ENCODE measurements at places on chromosomes 6 and 20.

DNA sequence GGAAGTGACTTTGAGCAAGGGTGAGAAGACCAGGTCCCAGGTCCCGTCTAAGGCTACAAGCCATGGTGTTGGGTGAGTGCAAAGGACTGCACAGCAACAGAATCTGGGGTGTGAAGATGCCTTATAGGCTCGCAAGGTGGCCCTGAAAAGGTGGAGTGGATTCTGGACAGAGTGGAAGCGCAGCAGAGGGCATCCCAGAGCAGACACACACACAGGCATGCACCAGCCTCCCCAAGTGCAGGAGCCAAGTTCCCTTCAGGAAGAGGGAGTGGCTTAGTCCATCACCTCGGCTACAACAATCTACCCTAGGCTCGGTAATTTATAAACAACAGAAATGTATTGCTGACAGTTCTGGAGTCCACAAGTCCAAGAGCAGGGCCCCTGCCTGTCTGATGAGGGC is 180.1 kb upstream of the PDE10A start:
- DNase-seq = no peak

DNA sequence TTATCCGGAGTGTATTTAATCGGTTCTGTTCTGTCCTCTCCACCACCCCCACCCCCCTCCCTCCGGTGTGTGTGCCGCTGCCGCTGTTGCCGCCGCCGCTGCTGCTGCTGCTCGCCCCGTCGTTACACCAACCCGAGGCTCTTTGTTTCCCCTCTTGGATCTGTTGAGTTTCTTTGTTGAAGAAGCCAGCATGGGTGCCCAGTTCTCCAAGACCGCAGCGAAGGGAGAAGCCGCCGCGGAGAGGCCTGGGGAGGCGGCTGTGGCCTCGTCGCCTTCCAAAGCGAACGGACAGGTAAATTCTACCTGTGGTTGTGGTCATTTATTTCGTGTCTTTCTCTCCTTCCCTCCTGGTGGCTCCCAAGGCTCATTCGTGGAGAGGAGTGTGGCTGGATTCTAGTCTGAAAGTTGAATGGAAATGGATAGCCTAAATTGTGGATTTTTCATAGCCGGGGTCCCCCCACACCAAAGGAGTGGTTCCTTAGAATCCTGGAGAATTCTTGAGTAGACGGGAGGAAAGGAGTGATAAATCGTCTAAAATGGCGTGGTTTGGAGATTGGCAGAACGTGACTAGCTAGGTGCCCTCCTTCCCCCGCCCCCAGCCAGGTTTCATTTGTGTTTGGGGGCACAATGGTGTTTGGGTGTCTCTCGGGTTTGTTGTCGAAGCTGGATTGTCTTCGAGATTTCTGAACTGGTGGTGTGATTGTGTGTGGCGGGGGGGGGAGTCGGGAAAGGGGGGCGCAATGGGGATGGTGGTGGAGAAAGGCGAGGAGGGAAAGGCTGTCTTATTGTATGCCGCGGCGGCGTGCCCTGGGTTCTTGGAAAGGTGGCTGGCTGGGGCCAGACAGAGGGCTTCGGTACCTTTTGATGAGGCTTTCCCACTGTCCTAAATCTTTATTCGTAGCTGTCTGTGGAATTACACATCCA is 673 bp downstream of the MARCKS start:
- DNase-seq = peak; percentile 29

GRCh38 chr6:145530454-145530853 is 204.9 kb downstream of the EPM2A start:
- no peak for DNase-seq

GRCh38 chr20:36270744-36271638 is 34.7 kb downstream of the AAR2 start:
- no peak for DNase-seq

DNA sequence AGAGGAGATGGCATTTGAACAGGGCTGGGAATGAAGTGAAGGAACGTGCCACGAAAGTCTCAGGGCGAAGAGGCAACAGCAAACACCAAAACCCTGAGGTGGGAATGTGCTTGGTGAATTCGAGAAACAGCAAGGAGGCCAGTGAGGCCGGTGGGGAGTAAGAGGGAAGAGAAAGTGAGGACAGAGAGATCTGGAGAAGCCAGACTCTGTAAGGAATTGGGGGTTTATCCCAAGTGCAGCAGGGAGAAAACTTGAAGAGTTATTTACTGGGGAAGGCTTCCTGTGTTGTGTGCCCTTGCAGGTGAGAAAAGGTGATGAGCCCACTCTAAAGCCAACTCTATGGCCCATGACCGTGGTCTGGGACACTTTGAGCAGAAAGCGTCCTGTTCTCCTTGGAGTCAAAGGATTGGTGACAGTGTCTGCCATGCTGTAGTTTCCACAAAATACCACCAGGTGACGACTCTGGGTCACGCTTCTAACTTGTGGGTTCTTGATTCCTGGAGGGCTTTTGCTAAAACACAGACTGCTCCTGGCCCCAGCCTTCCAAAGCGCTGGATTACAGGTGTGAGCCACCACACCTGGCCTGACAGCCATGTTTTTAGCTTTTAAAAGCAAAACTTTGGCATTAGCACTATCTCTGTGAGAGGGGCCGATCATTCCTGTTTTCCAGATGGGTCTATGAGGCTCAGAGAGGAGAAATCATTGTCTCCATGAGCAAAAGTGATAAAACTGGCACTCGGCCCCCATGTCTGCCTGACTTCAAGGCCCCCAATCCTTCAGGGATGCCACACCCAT is 18.0 kb upstream of the CSNK2A1 start:
- DNase-seq = peak; percentile 83

GRCh38 chr6:166441325-166442078 is 58.8 kb upstream of the MPC1 start:
- DNase-seq = no peak
